ENCODE measurements at places on chromosomes 12 and 14. TPM values are rescaled to one million over a fixed set of nuclear protein-coding genes. Genes with fewer than 3 reads are reported as not detected.

CCDC60 gene
- not detected for polyA plus RNA-seq

PRPH gene
- polyA plus RNA-seq, result not detected

LRP10 gene
- polyA plus RNA-seq, result 49.4 TPM

GYS2 gene
- not detected for polyA plus RNA-seq

NANOG gene
- 0.02 TPM for polyA plus RNA-seq

ATF1 gene
- polyA plus RNA-seq, result 34.5 TPM

PTCSC3 gene
- polyA plus RNA-seq, result not detected

All from naive thymus-derived CD8-positive, alpha-beta T cell (primary cell).